ENCODE measurements at places on chromosomes 1 and 21.

GRCh38 chr1:35324486-35324885 is 56.0 kb downstream of the ZMYM4 start:
- peak; percentile 64 for DNase-seq

DNA sequence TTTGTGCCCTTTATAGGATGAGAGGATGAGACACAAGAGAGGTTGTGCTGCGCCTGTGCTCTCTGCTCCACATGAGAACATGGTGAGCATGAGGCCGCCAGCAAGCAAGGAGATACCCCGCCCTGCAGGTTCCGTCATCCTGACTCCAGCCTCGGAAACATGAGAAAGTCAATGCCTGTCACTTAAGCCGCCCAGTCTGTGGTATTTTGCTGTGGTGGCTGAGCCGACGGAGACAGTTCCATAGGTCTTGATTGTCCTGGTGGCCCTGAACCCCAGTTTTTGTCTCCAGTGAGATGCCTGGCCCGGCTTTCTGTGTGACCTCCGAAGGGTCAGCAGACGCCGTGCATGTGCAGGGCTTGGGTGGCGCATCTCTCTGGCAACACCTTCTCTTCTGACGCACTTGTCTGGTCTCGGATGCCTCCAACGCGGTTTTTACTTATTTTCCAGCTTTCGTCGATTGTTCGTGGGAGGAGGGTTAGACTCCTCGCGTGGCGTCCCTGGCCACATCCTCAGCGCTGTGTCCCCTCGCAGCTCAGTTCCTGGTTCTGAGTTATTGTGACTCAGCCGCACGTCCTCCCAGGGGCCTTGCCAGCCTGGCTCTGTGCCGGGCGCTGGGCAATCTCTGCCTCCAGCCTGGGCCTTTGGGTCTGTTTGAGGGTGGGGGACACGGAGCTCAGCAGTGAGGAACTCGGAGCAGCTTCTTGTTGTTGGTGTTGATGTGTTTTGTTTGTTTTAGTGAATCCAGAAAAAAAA is 70.0 kb downstream of the FAAP20 start:
- DNase-seq = peak; percentile 39

DNA sequence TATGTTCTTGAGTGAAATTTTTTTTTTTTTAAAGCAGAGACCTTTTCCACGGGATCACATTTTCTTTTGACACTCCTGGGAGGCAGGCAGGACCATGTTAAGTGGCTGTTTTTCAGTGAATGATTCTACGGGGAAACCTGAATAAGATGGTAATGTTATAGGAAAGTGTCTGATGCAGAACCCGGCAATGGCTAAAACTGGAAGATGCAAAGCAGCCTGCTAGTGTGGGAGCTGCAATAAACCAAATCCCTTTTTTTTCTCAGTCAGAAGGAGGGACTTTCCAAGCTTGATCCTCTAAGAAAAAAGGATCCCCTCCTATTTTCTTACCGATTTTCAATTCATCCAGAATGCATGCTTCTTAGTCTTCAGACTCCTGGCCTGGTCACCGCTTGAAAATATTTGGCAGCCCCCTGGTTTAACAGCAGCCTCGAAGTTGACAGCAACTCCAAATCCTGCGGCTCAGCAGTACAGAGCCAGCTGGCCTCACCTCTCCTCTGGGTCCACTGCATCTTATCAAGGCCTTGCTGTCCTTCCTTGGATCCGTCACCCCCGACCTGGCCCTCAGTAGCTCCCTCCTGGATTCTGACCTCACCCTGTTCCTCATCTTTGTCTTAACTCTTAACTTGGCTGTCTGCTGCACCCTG is 5.6 kb downstream of the MX2 start:
- no peak for DNase-seq

GRCh38 chr1:189027512-189027911 is 1450.2 kb downstream of the BRINP3 start:
- DNase-seq = no peak

DNA sequence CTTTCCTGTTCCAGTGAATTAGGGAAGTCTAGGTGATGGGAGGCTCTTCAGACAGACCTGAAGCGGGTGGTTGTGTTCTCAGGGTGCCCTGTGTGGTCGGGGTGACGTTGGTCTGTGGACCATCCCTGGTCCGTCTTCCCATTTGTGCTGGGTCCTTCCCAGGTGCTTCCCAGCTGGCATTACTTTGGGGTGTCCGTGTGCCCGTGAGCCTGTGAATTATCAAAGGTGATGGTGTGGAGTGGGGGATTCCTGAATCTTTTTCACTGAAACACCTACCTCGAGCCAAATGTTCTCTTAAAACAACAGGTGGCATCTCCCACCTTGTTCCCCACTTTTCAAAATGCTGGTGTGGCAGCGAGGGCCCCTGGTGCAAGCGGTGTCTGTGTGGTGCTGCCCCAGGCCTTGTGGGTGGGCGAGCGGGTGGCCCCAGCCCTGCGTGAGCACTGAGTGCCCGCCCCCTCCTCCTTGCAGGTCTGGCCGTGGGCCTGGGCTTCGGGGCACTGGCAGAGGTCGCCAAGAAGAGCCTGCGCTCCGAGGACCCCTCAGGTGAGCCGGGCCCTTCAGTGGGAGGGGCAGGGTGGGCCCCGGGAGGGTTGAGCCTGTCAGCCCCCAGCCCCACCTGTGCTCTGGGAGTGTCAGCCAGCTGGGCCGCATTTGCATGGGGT is 37.0 kb downstream of the COQ8A start:
- no peak for DNase-seq

GRCh38 chr1:25131794-25132193 is 100.5 kb downstream of the SYF2 start:
- DNase-seq = no peak

GRCh38 chr1:206799311-206799710 is 27.0 kb upstream of the IL10 start:
- DNase-seq = peak; percentile 56

GRCh38 chr1:17128361-17128760 is 9.1 kb upstream of the PADI2 start:
- peak; percentile 91 for DNase-seq

- DNase-seq = no peak
Measured at GRCh38 chr1:206828765-206829164, 36.7 kb upstream of the IL20 start.

DNA sequence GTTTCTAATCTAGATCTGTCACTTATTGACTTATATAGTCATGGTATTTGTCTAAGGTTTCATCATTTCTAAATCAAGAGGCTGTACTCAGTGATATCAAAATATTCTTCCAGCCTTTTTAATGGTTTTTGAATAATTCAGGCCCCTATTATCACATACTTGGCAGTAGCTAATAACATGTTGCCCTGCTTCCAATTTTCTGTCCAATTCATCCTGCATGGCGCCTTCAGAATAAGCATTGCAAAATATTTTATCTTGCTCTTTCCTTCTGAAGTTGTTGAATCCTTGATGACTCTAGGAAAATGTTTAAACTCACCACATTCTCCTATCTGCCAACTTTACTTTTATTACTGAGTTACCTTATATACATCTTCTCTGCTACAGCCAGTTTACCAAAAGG is 517.2 kb upstream of the B3GALT2 start:
- no peak for DNase-seq

DNA sequence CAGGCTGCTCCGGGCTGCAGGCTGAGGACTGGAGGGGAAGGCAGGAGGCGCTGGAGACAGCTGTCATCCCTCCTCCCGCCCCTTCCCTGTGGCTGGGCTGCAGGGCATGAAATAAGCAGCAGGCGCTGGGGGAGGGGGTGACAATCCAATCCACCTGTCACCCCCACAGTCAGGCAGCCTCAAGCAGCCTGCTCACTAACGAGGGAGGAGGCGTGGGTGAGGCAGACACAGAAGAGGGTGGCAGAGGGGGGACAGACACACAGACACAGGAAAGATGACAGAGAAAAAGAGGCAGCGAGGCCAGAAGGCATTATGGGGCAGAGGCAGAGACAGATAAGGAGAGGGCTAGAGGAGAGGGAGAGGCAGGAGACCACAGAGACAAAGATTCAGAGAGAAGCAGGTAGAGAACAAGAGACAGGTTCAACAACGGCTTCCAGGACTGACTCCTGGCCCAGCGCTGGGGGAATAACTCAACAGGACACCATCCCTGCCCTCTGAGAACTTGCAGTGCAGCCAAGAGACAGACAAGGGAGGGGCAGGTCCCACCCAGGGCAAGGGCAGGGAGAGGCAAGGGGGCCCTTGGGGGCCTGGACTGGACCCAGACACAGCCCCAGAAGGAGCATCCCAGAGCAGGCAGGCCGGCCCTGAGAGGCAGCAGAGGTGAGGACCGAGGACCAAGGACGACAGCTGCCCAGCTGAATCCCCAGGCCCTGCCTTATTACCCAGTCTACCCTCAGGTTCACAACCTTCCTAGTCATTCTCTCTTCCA is 11.2 kb downstream of the MEF2D start:
- peak; percentile 51 for DNase-seq

- DNase-seq = no peak
Measured at GRCh38 chr1:2795926-2796325, 5.6 kb downstream of the TTC34 start.

- peak; percentile 54 for DNase-seq
Measured at GRCh38 chr1:94962409-94963265, 35.7 kb upstream of the CNN3 start.

- no peak for DNase-seq
Measured at GRCh38 chr1:11957897-11958296, 22.3 kb upstream of the MFN2 start.

- DNase-seq = no peak
Measured at GRCh38 chr1:17235135-17235885, 13.6 kb upstream of the PADI3 start.

- peak; percentile 45 for DNase-seq
Measured at GRCh38 chr1:155174324-155175280, 953 bp downstream of the TRIM46 start.

DNA sequence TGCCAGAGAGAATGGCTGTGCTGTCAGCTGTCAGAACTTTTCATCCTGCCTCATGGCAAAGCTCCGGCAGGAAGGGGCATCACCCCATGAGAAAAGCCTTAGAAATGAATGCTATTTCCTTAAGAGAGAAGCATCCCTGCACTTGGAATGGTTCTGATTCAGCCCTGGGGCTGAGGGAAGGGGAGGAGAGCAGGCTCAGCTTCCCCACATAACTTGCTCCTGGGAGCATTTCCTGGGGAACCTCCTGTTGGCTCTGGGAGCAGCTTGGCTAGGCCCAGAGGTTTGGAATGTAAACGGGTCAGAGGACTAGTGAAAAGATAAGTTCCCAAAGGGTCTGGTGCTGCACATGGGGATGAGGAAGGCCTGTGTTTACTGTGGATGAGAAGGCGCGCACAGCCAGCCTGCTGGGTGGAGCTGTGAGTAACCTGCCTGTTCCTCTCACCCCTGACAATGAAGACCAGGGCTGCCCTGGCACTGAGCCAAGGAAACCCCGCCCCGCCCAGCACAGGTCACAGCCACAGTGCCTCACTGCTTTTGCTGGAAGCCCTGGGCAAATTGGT is 5.0 kb downstream of the PRELP start:
- DNase-seq = peak; percentile 90

GRCh38 chr1:226608699-226609505 is 60.3 kb downstream of the STUM start:
- peak; percentile 66 for DNase-seq

- no peak for DNase-seq
Measured at GRCh38 chr1:54564312-54565112, 16.5 kb downstream of the ACOT11 start.

- DNase-seq = peak; percentile 77
Measured at GRCh38 chr1:182784556-182785171, 4.9 kb upstream of the NPL start.

DNA sequence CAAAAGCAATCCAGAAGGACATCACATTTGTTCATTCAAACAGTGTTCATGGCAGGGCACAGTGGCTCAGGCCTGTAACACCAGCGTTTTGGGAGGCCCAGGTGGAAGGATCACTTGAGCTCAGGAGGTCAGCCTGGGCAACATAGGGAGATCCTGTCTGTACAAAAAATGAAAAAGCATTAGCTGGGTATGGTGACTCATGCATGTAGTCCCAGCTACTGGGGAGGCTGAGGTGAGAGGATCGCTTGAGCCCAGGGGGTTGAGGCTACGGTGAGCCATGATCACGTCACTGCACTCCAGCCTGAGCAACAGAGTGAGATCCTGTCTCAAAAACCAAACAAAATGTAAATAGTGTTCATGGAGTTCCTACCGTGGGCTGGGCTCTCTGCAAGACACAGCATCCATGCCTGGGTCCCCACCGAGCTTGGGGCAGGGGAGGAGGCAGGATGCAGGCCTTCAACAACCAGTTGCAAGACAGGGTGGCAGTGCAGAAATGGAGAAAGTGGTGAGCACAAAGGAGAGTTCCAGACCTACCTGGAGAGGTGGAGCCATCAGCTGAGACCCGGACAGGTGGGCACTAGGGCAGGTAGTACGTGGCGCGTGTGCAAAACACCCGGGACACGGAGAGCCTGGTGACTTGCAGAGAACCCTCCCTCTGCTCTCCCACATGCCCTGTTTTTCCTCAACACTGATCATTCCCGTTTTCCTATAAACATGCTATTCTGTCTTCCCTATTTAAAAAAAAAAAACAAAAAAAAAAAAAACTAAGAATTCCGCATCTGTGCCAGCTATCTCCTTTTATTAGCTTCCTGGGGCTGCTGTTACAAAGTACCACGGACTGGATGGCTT is 138.9 kb downstream of the TOMM20 start:
- no peak for DNase-seq

DNA sequence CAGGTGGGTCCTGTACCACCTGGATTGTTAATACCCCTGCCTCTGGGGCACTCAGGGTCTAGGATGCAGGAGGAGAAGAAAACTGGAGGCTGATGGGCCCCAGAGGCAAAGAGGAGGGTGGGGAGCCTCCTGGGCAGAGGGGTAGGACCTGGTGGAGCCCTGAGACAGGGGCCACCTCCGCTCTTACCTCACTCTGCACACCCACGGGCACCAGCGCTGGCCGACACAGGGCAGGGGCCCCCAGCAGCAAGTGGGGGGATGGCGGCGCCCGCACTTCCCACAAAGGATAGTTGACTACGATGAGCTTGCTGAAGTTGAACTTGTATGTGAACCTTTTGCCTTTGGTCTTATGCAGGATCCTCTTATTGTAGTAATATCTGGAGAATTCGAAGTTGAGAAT is 1.1 kb downstream of the ETV3L start:
- DNase-seq = no peak

- DNase-seq = peak; percentile 4
Measured at GRCh38 chr21:36428761-36429432, 43.7 kb downstream of the CHAF1B start.

DNA sequence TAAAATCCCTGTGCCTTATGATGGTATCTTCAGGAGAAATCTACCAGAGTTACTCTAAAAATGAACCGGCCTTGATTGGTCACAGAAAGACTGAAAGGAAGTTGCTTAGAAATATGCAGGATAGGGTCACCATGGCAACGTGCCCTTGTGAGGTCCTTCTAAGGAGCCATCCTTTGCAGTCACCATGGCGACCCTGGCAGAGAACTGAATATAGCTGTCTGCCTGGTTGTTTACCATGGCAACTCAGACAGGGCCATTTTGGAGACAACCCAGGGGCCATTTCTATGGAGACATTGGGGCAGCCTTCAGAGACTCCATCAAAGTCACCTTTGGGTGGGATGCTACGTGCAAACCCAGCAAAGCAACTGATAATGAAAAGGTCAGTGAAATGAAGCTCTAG is 43.0 kb downstream of the SNX7 start:
- DNase-seq = peak; percentile 2

DNA sequence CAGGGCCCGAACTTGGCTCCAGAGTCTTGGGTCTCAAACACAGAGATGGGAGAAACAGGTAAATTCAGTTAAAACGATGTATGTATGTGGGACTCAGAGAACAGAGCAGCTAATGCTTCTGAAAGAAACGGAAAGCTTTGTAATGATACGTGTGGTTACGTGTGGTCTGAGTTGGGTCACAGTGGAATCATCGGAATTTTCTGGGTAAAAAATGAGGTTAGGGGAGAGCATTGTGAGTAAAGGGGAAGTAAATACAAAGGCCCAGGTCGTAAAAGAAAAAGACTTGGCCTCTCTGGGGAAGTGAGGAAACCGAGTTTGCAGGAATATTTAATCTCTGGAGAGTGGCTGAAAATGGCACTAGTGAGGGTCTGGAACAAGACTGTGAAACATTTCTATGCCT is 8.3 kb downstream of the NHLH2 start:
- DNase-seq = no peak
